ENCODE measurements at places on chromosomes 7 and 10. TPM values are rescaled to one million over a fixed set of nuclear protein-coding genes. Genes with fewer than 3 reads are reported as not detected.

GRCh38 chr10:35396560-35397434 is 60.5 kb downstream of the CCNY start:
- DNase-seq, result no peak

DNA sequence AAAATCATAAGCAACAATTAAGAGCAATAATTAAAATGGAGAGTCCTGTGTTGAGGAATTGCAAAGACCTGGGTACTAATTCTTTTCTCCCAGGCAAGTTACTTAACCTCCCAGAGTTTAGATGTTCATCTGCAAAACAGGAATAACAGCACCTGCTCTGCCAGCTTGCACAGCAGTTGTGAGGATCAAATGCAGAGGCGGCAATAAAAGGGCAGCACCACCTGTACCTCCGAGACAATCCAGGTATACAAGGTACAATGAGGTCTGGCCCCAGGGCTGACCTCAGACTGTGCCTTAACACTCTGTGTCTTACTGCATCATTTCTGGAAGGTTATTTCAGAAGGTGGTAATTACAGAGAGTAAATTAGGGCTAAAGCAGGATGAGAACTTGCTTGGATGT is 14.5 kb upstream of the FAM204A start:
- DNase-seq, result no peak

GRCh38 chr7:33157781-33158180 is 28.4 kb downstream of the BBS9 start:
- no peak for DNase-seq

Gene WDFY4
- 72.1 TPM for total RNA-seq

DNA sequence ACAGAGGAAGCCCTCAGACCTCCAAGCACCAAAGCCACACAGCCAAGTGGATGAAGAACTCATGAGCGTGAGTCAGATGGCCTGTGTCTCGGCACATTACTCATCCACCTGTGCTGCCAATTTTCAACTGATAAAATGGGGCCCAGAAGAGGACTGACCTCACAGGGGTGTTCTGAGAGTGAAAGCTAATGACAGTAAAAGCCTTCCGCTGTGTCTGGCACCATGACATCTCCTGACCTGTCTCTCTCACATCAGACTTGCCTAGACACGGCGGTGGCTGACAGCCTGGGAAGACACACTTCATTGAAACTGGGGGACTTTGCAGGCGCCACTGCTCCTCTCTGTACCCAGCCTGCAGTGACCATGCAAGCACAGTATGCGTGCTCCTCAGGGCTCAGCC is 8.3 kb upstream of the SLC18A3 start:
- peak; percentile 47 for DNase-seq

DNA sequence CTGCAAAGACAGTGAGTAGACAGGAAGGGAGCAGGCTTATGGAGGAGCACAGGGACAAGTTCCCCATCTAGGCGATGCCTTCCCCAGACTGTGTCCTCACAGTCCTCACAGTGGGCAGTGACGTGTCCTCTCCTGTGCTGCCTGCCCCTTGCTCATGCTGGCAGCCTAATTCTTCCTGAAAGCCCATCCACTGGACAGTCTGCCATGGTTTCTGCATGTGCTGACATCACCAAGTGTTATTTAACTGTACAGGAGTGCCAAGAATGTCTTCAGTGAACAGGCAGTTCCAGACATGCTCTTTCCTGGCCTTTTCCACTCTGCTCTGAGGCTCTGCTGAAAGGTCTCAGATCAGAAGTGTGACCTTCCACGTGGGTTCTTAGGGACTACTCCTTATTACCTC is 54.1 kb downstream of the ZNF248 start:
- no peak for DNase-seq

Gene WNT8B
- total RNA-seq, result not detected

DNA sequence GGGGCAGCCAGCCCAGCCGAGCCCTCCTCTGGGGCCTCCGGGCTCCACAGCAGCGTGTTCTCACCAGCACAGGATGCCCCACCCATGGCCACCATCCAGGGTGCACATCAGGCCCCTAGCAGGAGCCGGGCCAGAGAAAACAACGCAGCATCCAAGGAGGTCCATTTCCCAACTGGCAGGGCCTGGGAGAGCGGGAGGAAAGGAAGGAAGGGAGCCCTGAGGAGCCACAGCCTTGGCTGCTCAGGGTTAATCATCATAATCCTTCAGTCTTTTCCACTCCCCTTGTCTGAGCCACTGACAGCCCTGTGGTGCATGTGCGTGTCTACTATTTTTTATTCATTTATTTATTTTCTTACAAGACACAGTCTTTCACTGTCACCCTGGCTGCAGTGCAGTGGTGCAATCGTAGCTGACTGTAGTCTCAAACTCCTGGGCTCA is 3.6 kb downstream of the PLAC9 start:
- no peak for DNase-seq

- no peak for DNase-seq
Measured at GRCh38 chr7:122072272-122072671, 71.8 kb downstream of the AASS start.

Gene SPDYE6
- total RNA-seq, result not detected

DNA sequence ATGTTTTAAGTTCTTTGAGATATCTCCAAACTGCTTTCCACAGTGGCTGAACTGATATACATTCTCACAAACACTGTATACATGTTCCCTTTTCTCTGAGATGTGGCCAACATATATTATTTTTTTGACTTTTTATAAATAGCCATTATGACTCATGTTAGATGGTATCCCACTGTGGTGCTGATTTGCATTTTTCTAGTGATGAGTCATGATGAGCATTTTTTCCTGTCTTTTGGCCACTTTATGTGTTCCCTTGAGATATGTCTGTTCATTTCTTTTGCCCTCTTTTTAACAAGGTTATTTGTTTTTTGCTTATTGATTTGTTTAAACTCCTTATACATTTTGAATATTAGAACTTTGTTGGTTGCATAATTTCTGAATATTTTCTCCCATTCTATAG is 1055.1 kb downstream of the NXPH1 start:
- no peak for DNase-seq

DNA sequence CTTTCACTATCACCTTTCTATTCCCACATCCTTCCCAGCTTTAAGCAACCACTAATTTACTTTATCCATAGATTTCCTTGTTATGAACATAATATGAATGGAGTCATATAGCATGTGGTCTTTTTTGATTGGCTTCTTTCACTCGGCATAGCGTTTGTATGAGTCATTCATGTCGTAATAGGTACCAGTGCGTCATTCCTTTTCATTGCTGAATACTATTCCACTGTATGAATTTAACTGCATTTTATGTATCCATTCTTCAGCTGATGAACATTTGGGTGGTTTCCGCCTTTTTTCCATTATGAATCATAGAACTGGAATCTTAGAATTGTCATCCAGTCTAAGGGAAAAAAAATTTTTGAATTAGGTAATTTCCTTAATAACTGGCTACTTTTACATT is 411.3 kb upstream of the AUTS2 start:
- no peak for DNase-seq

GRCh38 chr7:159116581-159117339 is 27.9 kb downstream of the VIPR2 start:
- DNase-seq, result no peak

GRCh38 chr10:22805304-22805703 is 90.9 kb upstream of the PIP4K2A start:
- no peak for DNase-seq

DNA sequence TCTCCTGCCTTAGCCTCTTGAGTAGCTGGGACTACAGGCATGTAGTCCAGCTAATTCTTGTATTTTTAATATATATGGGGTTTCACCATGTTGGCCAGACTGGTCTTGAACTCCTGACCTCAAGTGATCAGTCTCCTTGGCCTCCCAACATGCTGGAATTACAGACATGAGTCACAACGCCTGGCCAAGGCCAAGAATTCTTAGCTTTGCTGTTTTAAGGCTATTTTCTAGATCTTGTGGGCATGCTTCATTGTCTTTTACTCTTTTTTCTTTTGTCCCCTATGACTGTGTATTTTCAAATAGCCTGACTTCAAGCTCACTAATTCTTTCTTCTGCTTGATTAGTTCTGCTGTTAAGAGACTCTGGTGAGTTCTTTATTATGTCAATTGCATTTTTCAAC is 56.4 kb upstream of the TAS2R16 start:
- no peak for DNase-seq

DNA sequence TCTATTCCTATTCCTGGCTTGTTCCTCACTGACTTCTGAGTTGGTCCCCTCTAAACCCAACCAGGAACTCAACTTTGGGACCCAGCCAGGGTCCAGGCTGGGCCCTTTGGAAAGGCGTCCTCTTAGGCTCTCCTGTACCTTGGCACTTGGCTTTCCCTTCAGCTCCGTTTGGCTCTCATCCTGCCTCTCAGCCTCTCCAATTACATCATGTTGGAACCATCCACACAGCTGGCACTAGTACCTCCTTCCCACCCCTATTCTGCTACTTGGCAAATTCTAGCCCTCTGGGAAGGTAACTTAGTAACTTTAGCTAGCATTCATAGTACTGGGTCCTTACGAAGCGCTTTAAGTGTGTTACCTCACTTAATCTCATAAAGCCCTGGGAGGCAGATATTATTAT is 205.3 kb upstream of the HABP2 start:
- DNase-seq, result no peak

Gene FANK1
- total RNA-seq, result 0.86 TPM

DNA sequence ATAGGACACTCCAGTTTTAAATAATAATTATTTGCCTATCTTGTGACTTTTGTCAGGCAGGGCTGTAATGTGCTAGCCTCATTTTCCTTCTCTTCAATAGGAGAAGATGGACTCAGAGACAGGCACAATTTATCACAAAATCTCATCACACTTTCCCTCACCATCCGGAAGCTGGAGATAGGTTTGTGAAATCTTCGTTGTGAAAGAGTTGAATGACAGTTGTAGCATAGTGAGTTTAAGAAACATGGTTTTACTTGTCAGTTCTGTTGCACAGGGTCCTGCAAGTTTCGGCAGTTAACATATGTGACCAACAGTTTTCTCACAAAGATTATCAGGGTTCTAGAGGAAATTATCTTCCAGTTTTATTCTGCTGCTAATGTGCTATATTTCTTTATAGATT is 37.7 kb upstream of the MAP3K8 start:
- DNase-seq, result no peak

Gene IL2RA
- 78.7 TPM for total RNA-seq

GRCh38 chr7:134120405-134120804 is 6.7 kb upstream of the LRGUK start:
- DNase-seq, result no peak

DNA sequence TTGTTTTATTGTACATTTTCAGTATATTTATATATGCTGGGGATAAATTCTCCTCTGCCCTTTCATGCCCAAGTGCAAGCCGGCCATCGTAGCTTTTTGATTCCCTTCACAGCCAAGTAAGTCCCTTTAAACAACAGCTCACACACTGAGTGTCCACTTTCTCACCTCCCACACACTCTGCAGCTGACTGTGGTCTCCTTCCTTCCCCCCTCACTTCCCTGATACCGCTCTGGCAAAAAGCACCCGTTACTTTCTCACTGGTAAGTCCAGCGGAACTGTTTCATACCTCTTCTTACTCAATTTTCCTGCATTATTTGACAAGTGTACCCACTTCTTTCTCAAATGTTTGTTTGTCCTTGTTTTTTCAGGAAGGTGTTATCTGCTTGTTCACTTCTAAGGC is 35.2 kb downstream of the MGAM start:
- DNase-seq, result no peak

Gene SPDYE2
- total RNA-seq, result 0.37 TPM

DNA sequence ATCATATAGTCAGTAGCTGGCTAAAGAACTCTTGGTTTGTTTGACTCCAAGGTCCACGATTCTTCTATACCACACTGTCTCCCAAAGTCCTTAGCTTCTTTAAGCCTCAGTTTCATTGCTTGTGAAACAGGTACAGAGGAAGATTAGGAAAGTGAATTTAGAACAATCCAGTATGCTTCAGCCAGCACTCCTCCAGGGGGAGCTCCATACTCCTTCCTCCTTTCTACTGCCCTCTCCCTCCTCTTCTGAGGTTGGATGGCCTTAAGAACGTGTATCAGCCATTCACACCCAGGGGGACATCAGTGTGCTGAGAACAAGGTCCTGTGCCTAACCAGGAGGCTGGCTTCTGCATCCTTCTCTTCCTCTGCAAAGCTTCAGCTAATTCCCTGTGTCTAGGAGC is 54.8 kb upstream of the CALD1 start:
- no peak for DNase-seq

- DNase-seq, result no peak
Measured at GRCh38 chr10:25966844-25967243, 32.8 kb downstream of the MYO3A start.

DNA sequence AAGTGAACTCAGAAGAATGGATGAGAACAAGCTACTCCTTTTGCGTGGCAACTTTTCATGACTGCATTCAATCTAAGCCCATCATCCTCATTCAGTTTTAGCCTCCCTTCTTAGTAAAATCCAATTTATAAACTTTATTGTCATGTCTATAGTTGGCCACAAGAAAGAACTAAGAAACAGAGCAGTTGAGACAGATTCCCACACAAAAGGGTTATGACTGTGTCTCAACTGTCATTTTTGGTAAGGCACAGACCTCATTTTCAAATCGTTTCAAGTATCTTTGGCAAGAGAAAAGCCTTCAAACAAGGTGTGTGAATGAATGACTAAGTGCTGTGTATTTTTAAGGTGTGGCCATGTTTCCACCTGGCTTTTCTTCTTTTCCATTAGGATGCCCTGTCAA is 84.2 kb upstream of the CREB5 start:
- no peak for DNase-seq

GRCh38 chr7:8178353-8178752 is 83.6 kb downstream of the ICA1 start:
- no peak for DNase-seq

- DNase-seq, result no peak
Measured at GRCh38 chr7:35467456-35467978, 213.6 kb upstream of the TBX20 start.

- peak; percentile 64 for DNase-seq
Measured at GRCh38 chr7:151411551-151411950, 1.7 kb upstream of the WDR86 start.

DNA sequence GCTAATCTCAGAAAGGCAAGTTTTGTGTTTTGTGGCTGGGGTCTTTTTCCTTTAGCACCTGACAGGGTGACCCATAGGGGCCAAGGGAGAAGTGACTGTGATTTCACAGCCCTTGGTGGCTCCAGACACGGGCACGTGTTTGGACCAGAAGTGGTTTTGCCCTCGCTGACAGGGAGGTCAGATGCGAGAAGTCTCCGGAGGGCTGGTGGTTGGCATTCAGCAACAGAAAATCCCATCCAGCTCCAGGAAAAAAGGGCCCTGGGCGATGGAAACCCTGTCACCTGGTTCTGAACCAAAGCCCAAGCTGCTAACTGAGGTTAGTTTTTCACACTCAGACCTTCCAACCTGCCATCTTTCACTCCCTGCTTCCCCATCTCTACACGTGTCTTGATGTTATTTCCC is 272.9 kb downstream of the TRIL start:
- DNase-seq, result peak; percentile 84

- DNase-seq, result no peak
Measured at GRCh38 chr7:40810274-40810673, 675.5 kb downstream of the SUGCT start.

- no peak for DNase-seq
Measured at GRCh38 chr7:93873998-93874574, 16.5 kb downstream of the TFPI2 start.

DNA sequence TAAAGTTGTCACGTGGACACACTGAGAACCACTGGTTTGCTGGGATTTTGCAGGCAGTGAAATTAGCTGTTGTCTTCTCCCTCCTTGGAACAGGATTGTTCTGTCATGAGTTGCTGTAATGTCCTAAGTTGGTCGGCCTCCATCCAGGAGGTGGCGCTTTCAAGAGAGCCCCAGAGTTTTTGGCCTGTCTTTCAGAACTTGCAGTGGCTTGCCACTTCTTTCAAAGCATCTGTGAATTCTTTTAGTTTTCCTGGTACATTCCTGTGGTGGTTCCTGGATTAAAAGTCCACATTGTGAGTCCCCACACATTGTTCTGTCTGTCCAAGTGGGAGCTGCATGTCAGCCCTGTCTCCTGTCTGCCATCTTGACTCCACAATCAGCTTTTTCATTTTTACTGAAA is 133.8 kb downstream of the PON1 start:
- no peak for DNase-seq

Gene MINDY4
- total RNA-seq, result 7.0 TPM
